Immature natural killer cell (primary cell): ENCODE measurements at places on chromosomes 13 and 19. TPM values are rescaled to one million over a fixed set of nuclear protein-coding genes. Genes with fewer than 3 reads are reported as not detected.

DNA sequence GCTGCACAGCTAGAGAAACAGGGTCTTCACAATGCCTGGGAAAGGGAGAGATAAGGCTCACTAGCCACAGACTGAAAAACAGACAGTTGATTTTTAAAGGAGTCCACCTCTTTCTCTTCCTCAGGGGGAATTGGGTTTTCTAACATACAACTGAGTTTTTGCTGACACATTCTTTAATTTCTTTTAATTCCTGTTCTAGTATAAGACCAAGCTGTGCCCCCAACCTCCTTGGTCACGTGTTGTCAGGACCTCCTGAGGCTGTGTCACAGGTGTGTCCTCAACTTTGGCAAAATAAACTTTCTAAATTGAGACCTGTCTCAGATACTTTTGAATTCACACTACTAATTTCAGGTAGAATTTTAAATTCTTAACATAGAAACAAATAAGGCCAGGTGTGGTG, 12.1 kb upstream of the ZNF492 start:
- H3K4me1 ChIP-seq: no peaks in the 10 kb centered on the region
- H3K27me3 ChIP-seq: peaks cover 4% of the 10 kb centered on the region
- H3K27ac ChIP-seq: no peak overlapping the region
- H3K36me3 ChIP-seq: no peaks in the 10 kb centered on the region

DNA sequence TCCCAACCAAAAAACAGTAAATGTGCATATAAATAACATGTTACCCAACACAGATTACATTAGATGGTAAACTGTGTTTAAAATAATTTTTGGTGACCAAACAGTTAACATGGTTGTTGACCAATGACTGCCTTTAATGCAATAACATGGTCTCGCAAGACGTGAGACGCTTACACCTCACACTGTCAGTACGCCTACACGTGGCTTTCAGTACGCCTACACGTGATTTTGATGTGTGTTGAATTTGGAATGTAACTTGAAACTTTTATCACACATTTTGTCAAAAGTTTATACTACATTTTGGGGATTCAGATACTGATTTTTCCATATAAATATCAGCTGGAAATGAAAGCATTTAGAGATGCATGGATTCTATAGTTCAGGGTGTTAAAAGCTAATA, 32.0 kb downstream of the SLC7A9 start:
- H3K4me1 ChIP-seq: no peaks in the 10 kb centered on the region
- peaks cover 6% of the 10 kb centered on the region for H3K36me3 ChIP-seq
- no peak for DNase-seq
- H3K27ac ChIP-seq: no peak overlapping the region
- no peaks in the 10 kb centered on the region for H3K27me3 ChIP-seq

DNA sequence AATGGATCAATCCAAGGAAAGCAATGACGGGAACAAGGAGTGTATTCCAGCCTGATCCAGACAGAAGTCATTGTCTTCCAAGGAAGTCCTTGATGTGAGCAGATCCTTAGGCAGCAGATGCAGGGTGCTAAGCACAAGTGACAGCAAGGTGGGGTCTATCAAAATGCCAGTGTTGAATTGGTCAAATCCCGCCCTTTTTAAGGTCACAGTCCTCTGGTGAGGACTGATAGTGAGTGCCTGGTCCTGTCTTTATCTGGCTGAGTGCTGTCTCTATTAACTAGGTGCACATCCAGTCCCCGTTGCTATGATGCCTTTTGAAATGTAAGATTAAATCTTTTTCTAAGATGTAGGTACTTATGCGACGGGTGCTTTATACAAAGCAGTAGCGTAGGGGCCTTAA, 1.3 kb upstream of the LAMP1 start:
- H3K27me3 ChIP-seq: peaks cover 53% of the 10 kb centered on the region
- H3K36me3 ChIP-seq: no peaks in the 10 kb centered on the region
- peak overlapping the region; percentile 91 for H3K4me3 ChIP-seq
- peak overlapping the region; percentile 97 for H3K27ac ChIP-seq

Gene LILRB1
- 12.8 TPM for polyA plus RNA-seq

- no peak for DNase-seq
- H3K4me1 ChIP-seq: no peaks in the 10 kb centered on the region
- no peaks in the 10 kb centered on the region for H3K36me3 ChIP-seq
- H3K27me3 ChIP-seq: peaks cover 2% of the 10 kb centered on the region
These were observed 5.4 kb upstream of the LGALS13 start for GRCh38 chr19:39596911-39597310.

GRCh38 chr13:48654511-48654910, 782 bp downstream of the CYSLTR2 start:
- H3K4me1 ChIP-seq: peaks cover 64% of the 10 kb centered on the region
- DNase-seq: no peak
- H3K27me3 ChIP-seq: peaks cover 3% of the 10 kb centered on the region
- peak overlapping the region; percentile 84 for H3K4me3 ChIP-seq
- no peaks in the 10 kb centered on the region for H3K36me3 ChIP-seq
- peak overlapping the region; percentile 85 for H3K27ac ChIP-seq

Gene CCL25
- not detected for polyA plus RNA-seq

Gene RNF6
- polyA plus RNA-seq: 31.2 TPM

DNA sequence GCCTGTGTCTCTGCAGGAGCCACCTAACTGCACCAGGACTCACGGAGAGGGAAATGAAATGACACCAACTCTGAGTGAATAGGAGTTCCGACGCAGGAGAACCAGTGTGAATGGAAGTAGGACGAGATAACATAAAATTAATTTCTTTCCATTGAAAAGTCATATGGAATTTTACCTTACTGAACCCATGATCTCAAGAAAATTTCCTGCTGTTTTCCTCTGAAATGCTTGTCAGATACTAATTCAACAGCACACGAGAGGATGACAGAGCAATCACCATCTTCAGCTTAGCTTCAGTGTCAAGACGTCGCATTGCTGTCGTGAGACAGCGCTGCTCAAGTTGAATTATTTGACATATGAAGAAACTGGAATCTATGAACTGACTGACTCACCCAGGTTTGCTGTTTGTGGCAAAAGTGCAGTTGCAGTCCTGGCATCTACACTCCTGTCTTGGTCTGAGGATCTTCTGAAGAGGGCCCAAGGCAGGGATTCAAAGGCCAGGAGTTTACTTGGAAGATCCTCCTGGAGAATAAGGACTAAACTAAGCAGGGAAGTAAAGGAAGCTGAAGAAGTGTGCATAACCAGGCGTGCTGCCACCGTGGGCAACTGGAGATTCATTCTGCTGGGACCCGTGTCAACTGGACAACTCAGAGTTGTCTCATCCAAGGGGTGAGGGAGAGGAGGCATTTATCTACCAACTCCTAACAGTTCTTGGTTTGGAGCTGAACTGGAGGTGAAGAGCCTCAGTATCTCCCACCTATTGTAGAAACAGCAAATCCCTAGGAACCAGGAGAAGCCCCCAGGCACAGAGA, 214.4 kb upstream of the IRS2 start:
- no peak overlapping the region for H3K4me3 ChIP-seq
- H3K27ac ChIP-seq: no peak overlapping the region
- no peaks in the 10 kb centered on the region for H3K36me3 ChIP-seq

Gene ZNF579
- polyA plus RNA-seq: 0.19 TPM

Gene PSG5
- not detected for polyA plus RNA-seq

Gene C19orf73
- 2.6 TPM for polyA plus RNA-seq

DNA sequence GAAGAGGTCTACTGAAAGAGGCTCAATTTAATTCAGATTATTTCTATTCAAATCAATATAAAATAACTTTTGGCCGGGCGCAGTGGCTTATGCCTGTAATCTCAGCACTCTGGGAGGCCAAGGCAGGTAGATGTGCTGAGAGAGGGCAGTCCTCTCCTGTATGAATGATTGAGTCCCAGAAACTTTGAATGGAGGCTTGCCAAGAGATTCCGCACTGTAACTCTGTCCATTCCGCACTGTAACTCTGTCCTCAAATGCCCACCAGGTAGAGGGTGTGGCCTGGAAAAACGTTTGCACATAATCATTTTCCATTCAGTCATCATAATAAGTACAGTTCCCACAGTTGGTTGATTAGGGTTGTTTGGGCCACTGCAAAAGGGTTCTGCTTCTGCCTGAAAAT, 274.7 kb upstream of the SOX21 start:
- H3K4me3 ChIP-seq: no peak overlapping the region
- no peak for DNase-seq
- H3K27me3 ChIP-seq: no peaks in the 10 kb centered on the region
- H3K36me3 ChIP-seq: no peaks in the 10 kb centered on the region

- no peak for DNase-seq
- H3K4me1 ChIP-seq: peaks cover 4% of the 10 kb centered on the region
- H3K27ac ChIP-seq: no peak overlapping the region
- peaks cover 2% of the 10 kb centered on the region for H3K27me3 ChIP-seq
- no peak overlapping the region for H3K4me3 ChIP-seq
These were observed 7.2 kb downstream of the ADGRE2 start for GRCh38 chr19:14770944-14771839.

DNA sequence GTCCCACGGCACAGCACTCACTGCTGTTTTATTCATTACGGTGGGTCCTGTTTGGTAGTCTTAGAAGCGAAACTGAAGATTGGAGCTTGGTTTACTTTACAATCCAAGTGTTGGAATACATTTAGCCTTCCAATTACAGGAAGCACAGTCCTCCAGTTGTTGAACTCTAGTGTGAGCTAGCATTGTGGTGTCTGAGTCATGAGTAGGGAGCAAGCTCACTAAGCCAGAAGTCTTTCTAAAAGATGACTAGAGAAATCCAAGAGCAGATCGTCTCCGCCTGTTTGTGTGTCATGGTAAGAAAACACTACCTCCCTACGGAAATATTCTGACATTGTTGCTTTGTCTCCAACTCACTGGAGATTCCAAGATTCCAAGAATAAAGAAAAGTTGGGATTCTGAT, 10.1 kb upstream of the SHISA2 start:
- H3K27me3 ChIP-seq: peaks cover 17% of the 10 kb centered on the region
- no peaks in the 10 kb centered on the region for H3K36me3 ChIP-seq
- H3K27ac ChIP-seq: no peak overlapping the region
- no peak overlapping the region for H3K4me3 ChIP-seq
- H3K4me1 ChIP-seq: no peaks in the 10 kb centered on the region
- DNase-seq: no peak

Gene OR4F17
- polyA plus RNA-seq: not detected

Gene SSC5D
- polyA plus RNA-seq: not detected

- no peaks in the 10 kb centered on the region for H3K4me1 ChIP-seq
- H3K4me3 ChIP-seq: no peak overlapping the region
- H3K27me3 ChIP-seq: no peaks in the 10 kb centered on the region
- no peaks in the 10 kb centered on the region for H3K36me3 ChIP-seq
These were observed 1218.8 kb upstream of the ATXN8OS start for GRCh38 chr13:68888832-68889231.

DNA sequence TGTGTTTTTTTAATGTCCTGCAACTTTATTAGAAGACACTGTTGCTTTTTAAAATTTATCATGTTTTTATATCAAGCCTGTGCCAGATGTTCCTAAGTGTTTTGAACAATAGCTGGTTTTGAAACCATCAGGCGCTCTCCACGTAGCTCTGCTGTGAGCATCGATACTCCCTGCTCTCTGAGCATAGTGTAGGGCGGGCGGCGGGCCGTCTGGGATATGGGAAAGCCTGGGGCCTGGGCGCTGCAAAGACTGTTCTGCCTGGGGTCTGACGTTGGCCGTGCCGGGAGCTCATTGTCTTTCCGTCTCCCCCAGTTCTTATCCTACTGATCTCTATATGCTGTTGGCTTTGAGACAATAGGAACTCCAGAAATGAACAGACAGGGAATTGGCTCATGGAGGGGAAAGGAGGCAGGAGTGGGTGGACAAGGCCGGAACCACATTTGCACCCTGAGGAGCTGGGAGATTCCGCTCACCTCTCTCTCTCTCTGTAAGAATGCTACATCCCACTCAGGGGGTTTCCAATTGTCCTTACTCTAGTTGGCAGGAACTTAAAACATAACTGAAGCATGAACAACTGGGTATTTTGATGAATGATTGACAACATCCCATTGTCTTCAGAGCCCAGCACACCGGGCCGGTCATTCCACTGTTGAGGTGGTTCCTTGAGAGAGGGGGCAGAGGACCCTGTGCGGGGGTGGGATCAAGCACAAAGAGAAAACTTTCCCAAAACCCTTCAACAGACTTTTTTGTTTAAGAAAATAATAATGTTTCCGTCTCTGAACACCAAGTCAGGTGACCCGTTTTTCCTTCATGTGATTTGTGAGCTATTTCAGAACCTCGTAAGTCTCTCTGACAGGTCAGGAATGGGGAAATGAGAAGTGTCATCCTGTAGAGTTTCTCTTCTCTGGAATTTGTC, 64.7 kb downstream of the COL4A2 start:
- H3K4me1 ChIP-seq: no peaks in the 10 kb centered on the region
- no peaks in the 10 kb centered on the region for H3K36me3 ChIP-seq

GRCh38 chr13:94784066-94784465, 71.7 kb upstream of the SOX21 start:
- no peak overlapping the region for H3K4me3 ChIP-seq
- no peak for DNase-seq
- H3K36me3 ChIP-seq: no peaks in the 10 kb centered on the region
- no peak overlapping the region for H3K27ac ChIP-seq

GRCh38 chr19:42277821-42278451, 8.9 kb downstream of the CIC start:
- H3K27me3 ChIP-seq: peaks cover 8% of the 10 kb centered on the region
- H3K27ac ChIP-seq: peak overlapping the region; percentile 21
- H3K4me1 ChIP-seq: peaks cover 35% of the 10 kb centered on the region
- DNase-seq: no peak
- peaks cover 13% of the 10 kb centered on the region for H3K36me3 ChIP-seq
- no peak overlapping the region for H3K4me3 ChIP-seq

- DNase-seq: peak; percentile 7
- peaks cover 42% of the 10 kb centered on the region for H3K4me1 ChIP-seq
- H3K4me3 ChIP-seq: peak overlapping the region; percentile 100
- H3K27ac ChIP-seq: peak overlapping the region; percentile 98
- peaks cover 1% of the 10 kb centered on the region for H3K27me3 ChIP-seq
- H3K36me3 ChIP-seq: peaks cover 12% of the 10 kb centered on the region
These were observed 530 bp downstream of the MAU2 start for GRCh38 chr19:19321141-19321577.

Gene TEX101
- not detected for polyA plus RNA-seq

Gene RFPL4AL1
- polyA plus RNA-seq: not detected

Gene ACER1
- polyA plus RNA-seq: not detected

DNA sequence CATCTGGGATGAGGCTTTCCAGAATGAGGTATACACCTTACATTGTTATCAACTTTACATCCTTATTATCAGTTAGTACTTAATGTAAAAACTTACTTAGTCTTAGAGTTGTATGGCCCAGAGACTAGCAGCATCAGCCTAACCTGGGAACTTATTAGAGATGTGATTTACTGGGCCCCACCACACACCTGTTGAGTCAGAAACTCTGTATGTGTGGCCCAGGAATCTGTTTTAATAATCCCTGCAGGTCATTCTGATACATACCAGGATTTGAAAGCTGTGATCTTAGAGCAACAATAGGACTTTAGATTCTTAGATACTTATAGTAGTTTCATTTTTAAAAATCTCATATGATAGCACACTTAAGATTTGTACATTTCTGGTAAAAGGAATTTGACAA, 17.4 kb downstream of the FNDC3A start:
- no peak for DNase-seq
- H3K4me1 ChIP-seq: peaks cover 20% of the 10 kb centered on the region
- H3K27me3 ChIP-seq: peaks cover 4% of the 10 kb centered on the region
- H3K27ac ChIP-seq: no peak overlapping the region

Gene PRX
- polyA plus RNA-seq: 13.0 TPM

Gene HRC
- polyA plus RNA-seq: not detected

Gene TTYH1
- 0.48 TPM for polyA plus RNA-seq

Gene KL
- polyA plus RNA-seq: 1.8 TPM

Gene BBC3
- 13.9 TPM for polyA plus RNA-seq

Gene DOCK6
- polyA plus RNA-seq: not detected

Gene C5AR2
- 0.18 TPM for polyA plus RNA-seq
